ENCODE measurements at places on chromosomes 2 and 18. TPM values are rescaled to one million over a fixed set of nuclear protein-coding genes. Genes with fewer than 3 reads are reported as not detected.

LONRF2 gene
- total RNA-seq: 17.4 TPM

TDRD15 gene
- 0.14 TPM for total RNA-seq

DYNC2LI1 gene
- total RNA-seq: 41.6 TPM

SLC11A1 gene
- 122 TPM for total RNA-seq

KCNIP3 gene
- 12.5 TPM for total RNA-seq

DNAJC5G gene
- 0.68 TPM for total RNA-seq

CFAP210 gene
- not detected for total RNA-seq

POMC gene
- 5.7 TPM for total RNA-seq

ZSCAN30 gene
- total RNA-seq: 19.5 TPM

RAMP1 gene
- 525 TPM for total RNA-seq

GRB14 gene
- 7.9 TPM for total RNA-seq

GRCh38 chr2:239465017-239466001, 64.5 kb upstream of the HDAC4 start:
- H3K27ac ChIP-seq: no peak overlapping the region
- H3K36me3 ChIP-seq: no peaks in the 10 kb centered on the region
- no peaks in the 10 kb centered on the region for H3K4me1 ChIP-seq
- H3K4me3 ChIP-seq: peak overlapping the region; percentile 50

DNA sequence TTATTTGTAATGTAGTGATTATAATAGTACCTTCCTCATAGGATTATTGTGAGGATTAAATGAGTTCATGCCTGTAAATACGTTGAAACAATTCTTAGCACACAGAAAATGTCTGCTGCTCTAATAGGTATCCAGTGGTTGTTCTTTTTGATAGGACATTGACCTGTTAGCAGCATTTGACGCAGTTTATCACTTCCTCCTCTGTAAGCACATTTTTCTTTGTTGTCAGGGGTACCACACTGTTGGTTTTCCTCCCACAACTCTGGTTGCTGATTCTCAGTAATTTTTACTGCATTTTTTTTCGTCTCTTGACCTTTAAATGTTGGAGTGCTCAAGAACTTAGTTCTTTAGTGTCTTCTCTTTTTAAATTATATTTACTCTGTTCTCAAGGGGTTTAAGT, 15.4 kb downstream of the PPM1B start:
- DNase-seq: no peak
- no peaks in the 10 kb centered on the region for H3K36me3 ChIP-seq
- H3K4me3 ChIP-seq: no peak overlapping the region
- peaks cover 61% of the 10 kb centered on the region for H3K4me1 ChIP-seq
- no peaks in the 10 kb centered on the region for H3K27me3 ChIP-seq
- H3K27ac ChIP-seq: no peak overlapping the region

GRCh38 chr18:21489119-21489750, 111.3 kb downstream of the ESCO1 start:
- H3K4me3 ChIP-seq: no peak overlapping the region
- H3K27me3 ChIP-seq: no peaks in the 10 kb centered on the region
- H3K36me3 ChIP-seq: peaks cover 8% of the 10 kb centered on the region
- no peak for DNase-seq

GRCh38 chr2:48508461-48509124, 21.4 kb upstream of the STON1 start:
- H3K27me3 ChIP-seq: no peaks in the 10 kb centered on the region
- H3K4me3 ChIP-seq: no peak overlapping the region
- H3K4me1 ChIP-seq: peaks cover 16% of the 10 kb centered on the region
- no peak for DNase-seq

DNA sequence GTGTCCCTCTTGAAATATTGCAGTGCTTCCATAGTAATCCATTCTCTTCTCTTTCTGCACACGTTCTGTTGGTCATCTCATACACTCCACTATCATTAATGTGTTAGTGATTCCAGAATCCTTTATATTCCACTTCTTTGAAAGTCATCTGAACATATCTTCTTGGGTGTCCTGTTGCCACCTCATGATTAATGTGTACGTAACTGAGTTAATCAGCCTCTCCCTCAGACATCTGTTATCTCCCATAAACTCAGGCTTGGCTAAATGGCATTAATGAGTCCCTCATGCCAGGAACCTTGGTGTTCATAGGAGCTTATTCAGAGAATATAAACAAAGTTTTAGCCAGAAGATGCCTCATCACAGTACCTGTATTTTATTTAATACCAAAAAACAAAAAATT, 126.4 kb downstream of the NCOA1 start:
- H3K27me3 ChIP-seq: no peaks in the 10 kb centered on the region
- no peaks in the 10 kb centered on the region for H3K36me3 ChIP-seq
- no peak overlapping the region for H3K27ac ChIP-seq
- no peaks in the 10 kb centered on the region for H3K4me1 ChIP-seq

- no peaks in the 10 kb centered on the region for H3K27me3 ChIP-seq
- no peaks in the 10 kb centered on the region for H3K4me1 ChIP-seq
- DNase-seq: no peak
- H3K4me3 ChIP-seq: no peak overlapping the region
- no peaks in the 10 kb centered on the region for H3K36me3 ChIP-seq
Measured at GRCh38 chr2:196291873-196292800, 120.8 kb upstream of the STK17B start.

DNA sequence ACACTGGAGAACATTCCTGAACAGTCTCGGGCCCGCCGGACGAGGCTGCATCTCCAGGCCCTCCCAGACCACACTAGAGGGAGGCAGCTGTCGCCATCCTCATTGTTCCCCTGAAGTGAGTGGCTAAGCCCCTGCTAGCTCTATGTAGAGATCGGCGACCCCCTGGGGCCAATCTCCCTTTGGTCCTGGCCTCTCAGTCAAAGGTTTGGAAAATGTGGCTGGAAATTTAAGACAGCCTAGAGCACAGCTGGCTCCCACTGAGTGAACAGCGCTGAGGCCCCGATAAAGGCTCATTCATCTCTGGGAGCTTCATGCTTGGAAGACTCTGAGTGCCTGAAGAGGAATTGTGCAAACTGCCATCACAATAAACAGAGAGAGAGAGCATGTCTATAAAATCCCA, 360.3 kb downstream of the CLIP4 start:
- H3K27me3 ChIP-seq: no peaks in the 10 kb centered on the region
- no peak for DNase-seq
- H3K4me3 ChIP-seq: no peak overlapping the region
- no peaks in the 10 kb centered on the region for H3K4me1 ChIP-seq
- H3K36me3 ChIP-seq: no peaks in the 10 kb centered on the region

- no peaks in the 10 kb centered on the region for H3K4me1 ChIP-seq
- H3K27me3 ChIP-seq: no peaks in the 10 kb centered on the region
- no peak for DNase-seq
- H3K36me3 ChIP-seq: no peaks in the 10 kb centered on the region
Measured at GRCh38 chr18:72378016-72378415, 166.1 kb downstream of the CBLN2 start.

- H3K36me3 ChIP-seq: no peaks in the 10 kb centered on the region
- DNase-seq: no peak
- H3K27me3 ChIP-seq: no peaks in the 10 kb centered on the region
- no peak overlapping the region for H3K4me3 ChIP-seq
Measured at GRCh38 chr2:108580050-108580449, 45.8 kb downstream of the LIMS1 start.

- no peak for DNase-seq
- no peaks in the 10 kb centered on the region for H3K4me1 ChIP-seq
- H3K4me3 ChIP-seq: no peak overlapping the region
Measured at GRCh38 chr2:126858013-126858412, 40.7 kb upstream of the TEX51 start.

GRCh38 chr2:157419031-157419575, 24.8 kb downstream of the CYTIP start:
- no peak overlapping the region for H3K4me3 ChIP-seq
- no peaks in the 10 kb centered on the region for H3K36me3 ChIP-seq
- H3K4me1 ChIP-seq: no peaks in the 10 kb centered on the region
- peak overlapping the region; percentile 23 for H3K27ac ChIP-seq

DNA sequence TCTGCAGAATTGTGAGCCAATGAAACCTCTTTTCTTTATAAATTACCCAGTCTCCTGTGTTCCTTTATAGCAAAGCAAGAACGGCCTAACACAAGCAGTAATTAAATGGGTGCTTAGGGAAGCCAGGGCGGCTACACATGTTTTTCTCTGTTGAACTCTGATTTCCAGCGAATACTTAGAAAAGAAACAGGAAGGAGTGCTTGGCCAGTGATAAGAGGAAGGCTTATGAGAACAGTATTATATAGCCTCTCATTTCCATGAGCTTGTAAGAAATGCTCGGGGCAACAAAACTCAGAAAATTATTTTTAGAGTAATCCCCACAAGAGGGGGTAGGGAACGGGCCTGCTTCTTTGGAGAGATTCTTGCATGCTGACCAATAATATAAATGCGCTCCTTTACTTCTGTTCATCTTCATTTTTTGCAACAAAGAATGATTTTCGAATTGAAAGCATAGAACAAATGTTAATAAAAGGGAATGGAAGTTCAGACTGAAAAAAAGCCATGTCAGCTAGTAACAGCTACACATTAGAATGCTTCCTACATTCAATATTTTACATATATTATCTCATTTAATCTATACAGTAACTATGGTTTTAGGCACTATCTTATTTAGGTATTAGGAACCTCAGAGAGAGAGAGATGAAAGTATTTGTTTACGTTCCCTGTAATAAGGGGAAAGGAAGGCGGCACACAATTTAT, 49.7 kb upstream of the CCDC85A start:
- no peaks in the 10 kb centered on the region for H3K27me3 ChIP-seq
- H3K36me3 ChIP-seq: no peaks in the 10 kb centered on the region
- H3K4me1 ChIP-seq: no peaks in the 10 kb centered on the region
- no peak overlapping the region for H3K4me3 ChIP-seq
- no peak for DNase-seq

- H3K4me3 ChIP-seq: no peak overlapping the region
- no peaks in the 10 kb centered on the region for H3K36me3 ChIP-seq
- no peak overlapping the region for H3K27ac ChIP-seq
- no peaks in the 10 kb centered on the region for H3K27me3 ChIP-seq
Measured at GRCh38 chr2:64626146-64626809, 27.4 kb downstream of the SERTAD2 start.

DNA sequence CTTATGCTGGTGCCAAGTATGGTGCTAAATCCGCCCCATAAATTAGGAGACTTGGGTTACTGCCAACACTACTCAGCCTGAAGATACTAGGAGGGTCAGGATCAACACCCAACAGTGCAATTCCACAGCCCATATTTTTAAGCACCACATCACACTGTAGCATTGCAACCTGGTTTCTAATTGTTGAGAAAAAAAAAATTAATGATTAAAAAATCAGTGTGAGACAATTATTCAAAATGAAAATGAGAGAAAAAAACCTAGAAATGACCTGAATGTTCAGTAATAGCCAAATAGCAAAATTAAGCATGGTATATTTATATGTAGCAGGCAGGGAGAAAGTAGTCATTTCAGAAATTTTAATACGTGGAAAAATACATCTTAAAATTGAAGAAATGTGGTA, 29.2 kb upstream of the HNRNPLL start:
- H3K36me3 ChIP-seq: no peaks in the 10 kb centered on the region
- H3K27ac ChIP-seq: no peak overlapping the region
- no peak for DNase-seq
- peaks cover 24% of the 10 kb centered on the region for H3K4me1 ChIP-seq

DNA sequence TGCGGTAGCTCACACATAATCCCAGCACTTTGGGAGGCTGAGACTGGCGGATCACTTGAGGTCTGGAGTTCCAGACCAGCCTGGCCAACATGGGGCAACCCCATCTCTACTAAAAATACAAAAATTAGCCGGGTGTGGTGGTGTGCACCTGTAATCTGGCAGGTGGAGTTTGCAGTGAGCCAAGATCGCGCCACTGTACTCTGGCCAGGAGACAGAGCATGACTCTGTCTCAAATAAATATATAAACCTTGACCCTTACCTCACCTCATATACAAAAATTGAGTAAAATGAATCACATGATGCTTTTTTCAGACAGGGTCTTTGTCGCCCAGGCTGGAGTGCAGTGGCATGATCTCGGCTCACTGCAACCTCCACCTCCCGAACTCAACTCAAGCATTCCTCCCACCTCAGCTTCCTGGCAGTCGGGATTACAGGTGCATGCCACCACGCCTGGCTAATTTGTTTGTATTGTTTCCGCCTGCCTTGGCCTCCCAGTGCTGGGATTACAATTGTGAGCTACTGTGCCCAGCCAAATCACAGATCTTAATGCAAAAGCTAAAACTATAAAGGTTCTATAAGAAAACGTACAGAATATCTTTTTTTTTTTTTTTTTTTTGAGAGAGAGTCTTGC, 25.3 kb downstream of the XPO1 start:
- H3K27me3 ChIP-seq: no peaks in the 10 kb centered on the region
- H3K27ac ChIP-seq: no peak overlapping the region
- no peak for DNase-seq
- H3K4me3 ChIP-seq: no peak overlapping the region
- H3K4me1 ChIP-seq: no peaks in the 10 kb centered on the region

GRCh38 chr2:215396595-215397313, 39.1 kb downstream of the FN1 start:
- no peak for DNase-seq
- no peaks in the 10 kb centered on the region for H3K27me3 ChIP-seq
- H3K4me3 ChIP-seq: no peak overlapping the region
- peaks cover 14% of the 10 kb centered on the region for H3K4me1 ChIP-seq

DNA sequence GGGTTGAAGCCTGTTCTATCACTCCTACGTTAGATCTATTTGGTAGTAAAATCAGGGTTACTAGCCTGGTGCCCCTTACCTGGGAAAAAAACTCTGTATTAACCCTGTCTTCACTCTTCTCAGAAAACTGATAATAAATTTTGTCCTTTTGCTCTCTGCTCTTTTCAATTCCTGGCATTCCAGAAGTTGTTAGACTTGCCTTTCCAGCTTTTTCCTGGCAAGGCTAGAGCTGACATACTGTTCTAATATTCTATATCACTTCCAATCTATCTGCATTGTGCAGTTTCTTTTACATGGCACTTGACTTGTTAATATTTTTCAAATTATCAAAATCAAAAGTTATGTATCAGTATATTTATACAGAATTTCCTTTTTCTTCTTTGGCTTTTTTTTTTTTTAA, 162.2 kb downstream of the FIGN start:
- H3K4me3 ChIP-seq: no peak overlapping the region
- no peak overlapping the region for H3K27ac ChIP-seq
- H3K4me1 ChIP-seq: no peaks in the 10 kb centered on the region

DNA sequence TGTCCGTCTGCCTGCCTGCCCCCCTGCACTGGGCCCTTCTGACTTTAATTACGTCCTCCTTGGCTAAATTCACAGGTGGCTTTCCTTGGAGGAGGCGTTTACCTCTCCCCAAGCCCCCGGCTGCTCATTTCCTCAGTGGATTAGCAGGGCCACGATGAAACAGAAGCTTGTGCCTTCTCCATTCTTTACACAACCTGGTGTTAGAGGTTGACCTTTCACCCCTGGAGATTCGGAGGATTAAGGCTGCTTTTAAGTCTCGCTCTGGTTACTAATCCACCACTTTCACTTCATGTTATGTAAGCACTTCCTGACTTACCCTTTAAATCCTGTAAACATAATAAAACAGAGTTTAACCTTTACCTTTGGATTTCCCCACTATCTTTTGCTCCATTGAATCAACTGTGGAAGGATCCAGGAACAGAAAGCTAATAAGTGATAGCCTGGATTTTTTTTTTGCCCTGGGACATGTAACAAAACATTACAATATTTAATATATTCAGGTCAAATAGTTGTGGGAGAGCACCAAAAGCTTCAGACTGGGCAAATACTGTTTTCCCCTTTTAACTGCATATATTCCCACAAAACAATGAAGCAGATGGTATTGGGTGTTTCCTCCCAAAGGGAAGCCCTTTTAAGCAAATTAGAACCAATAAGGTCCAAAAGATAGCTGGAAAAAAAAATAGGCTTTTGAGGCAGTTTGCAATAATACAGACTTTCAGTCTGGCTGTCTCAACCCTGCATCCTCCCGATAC, 370.2 kb downstream of the EN1 start:
- DNase-seq: no peak
- H3K27ac ChIP-seq: no peak overlapping the region

- DNase-seq: peak; percentile 0
- H3K27ac ChIP-seq: no peak overlapping the region
- H3K4me3 ChIP-seq: no peak overlapping the region
- H3K36me3 ChIP-seq: no peaks in the 10 kb centered on the region
- H3K4me1 ChIP-seq: peaks cover 21% of the 10 kb centered on the region
- no peaks in the 10 kb centered on the region for H3K27me3 ChIP-seq
Measured at GRCh38 chr2:240431661-240432424, 3.6 kb upstream of the GPC1 start.

All from thoracic aorta (tissue), 2 donors.